CD4-positive, alpha-beta memory T cell (primary cell): ENCODE measurements at places on chromosomes 12 and 14. TPM values are rescaled to one million over a fixed set of nuclear protein-coding genes. Genes with fewer than 3 reads are reported as not detected.

DNA sequence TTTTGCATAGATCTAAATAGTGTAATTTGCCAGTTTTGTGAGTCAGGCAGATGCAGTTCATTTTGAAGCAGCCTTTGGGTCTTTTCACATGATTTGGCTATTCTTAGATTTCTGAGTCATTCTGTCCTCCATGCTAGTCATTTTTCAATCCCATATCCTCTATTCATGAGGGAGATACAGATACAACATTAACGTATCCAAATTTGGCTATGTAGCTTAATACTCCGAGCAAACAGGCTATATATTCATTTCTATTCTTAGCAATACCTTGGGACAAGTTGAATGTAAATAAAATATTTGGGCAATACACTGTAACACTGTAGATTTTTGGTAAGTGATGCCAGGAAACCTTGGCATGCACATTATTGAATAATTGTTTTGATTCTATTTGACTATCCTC is 270.7 kb upstream of the PDE3A start:
- H3K36me3 ChIP-seq = no peaks in the 10 kb centered on the region
- no peaks in the 10 kb centered on the region for H3K4me1 ChIP-seq
- no peak overlapping the region for H3K4me3 ChIP-seq
- DNase-seq = no peak
- H3K27ac ChIP-seq = no peak overlapping the region
- H3K27me3 ChIP-seq = no peaks in the 10 kb centered on the region

DNA sequence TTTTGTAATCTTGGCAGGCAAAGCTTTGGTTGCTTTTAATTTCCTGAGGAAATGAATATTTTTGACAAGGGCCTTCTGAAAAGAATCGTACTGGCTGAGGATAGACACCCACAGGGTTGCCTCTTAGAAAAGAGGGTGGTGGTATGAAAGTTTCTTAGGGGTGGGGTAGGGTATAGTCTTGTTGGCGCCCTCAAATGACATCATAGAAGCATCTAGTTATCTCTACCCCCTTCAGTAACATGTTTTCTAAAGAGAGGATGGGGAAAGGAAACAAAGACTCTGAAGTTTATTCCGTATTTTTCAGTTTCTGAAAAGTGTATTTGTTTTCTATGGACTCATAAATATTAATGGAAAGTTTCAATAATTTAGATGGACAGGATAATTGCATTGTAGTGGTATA is 13.7 kb downstream of the PRKCH start:
- no peak for DNase-seq
- peaks cover 94% of the 10 kb centered on the region for H3K4me1 ChIP-seq
- H3K27me3 ChIP-seq = no peaks in the 10 kb centered on the region
- peak overlapping the region; percentile 84 for H3K27ac ChIP-seq
- no peaks in the 10 kb centered on the region for H3K36me3 ChIP-seq

DNA sequence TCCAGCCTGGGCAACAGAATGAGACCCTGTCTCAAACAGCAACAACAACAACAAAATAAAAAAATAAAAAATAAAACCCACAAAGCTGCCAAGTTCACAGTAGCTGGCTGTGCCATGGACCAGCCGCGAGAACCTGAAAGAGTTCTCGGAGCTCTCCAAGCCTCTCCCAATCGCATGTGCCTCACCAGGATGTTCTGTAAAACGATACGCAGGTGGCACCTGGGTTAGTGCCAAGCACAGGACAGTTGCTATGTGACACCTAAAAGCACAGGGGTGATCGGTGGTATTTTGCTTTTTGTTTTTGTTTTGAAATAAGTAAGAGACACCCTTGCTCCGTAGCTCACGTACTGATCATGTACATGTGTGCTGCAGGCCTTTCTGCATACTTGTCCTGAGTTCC is 52.4 kb downstream of the RFLNA start:
- H3K4me1 ChIP-seq = no peaks in the 10 kb centered on the region
- no peak overlapping the region for H3K4me3 ChIP-seq

GRCh38 chr14:81068176-81068782 is 112.9 kb downstream of the TSHR start:
- H3K4me1 ChIP-seq = no peaks in the 10 kb centered on the region
- H3K27me3 ChIP-seq = no peaks in the 10 kb centered on the region
- no peak for DNase-seq
- no peak overlapping the region for H3K27ac ChIP-seq
- no peak overlapping the region for H3K4me3 ChIP-seq

- H3K27me3 ChIP-seq = no peaks in the 10 kb centered on the region
- peak overlapping the region; percentile 67 for H3K27ac ChIP-seq
- no peak overlapping the region for H3K4me3 ChIP-seq
- DNase-seq = no peak
These were observed 235.0 kb downstream of the EFCAB11 start for GRCh38 chr14:89719366-89720075.

DNA sequence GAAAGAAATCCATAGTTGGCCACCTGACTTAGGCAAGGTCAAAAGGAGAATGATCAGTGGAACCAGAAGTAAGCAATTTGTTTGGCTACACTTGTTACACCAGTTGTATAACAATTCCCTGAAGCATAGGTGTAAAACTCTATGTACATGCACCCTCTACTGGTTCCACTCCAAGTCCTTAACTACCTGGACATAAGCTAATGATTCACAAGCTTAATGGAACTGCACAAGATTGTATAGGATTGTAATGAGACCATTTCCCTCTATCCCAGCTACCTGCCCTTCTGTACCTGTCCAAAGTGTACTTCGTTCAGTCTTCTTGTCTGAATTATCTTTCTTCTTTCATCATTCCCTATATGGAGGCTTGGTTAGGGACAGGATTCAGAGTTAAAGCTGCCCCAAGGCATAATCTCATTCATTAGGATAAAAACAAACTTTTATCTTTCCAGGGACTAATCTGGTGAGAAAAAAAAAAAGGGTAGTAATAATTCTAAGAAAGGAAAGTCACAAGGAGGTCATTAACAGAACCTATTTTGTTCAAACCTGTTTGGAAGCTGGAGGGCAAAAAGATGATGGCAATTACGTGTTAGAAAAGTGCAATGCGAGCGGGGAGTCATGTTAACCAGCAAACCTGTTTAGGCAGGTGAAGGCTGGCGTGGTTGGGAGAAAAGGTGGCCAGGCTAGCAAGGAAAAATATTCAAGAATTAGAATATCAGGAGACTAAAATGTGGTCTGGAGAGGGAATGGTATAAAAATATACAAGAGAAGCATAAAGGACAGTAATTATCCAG is 2.8 kb upstream of the TMEM52B start:
- no peaks in the 10 kb centered on the region for H3K36me3 ChIP-seq
- H3K4me3 ChIP-seq = no peak overlapping the region
- no peak for DNase-seq
- no peaks in the 10 kb centered on the region for H3K4me1 ChIP-seq

DNA sequence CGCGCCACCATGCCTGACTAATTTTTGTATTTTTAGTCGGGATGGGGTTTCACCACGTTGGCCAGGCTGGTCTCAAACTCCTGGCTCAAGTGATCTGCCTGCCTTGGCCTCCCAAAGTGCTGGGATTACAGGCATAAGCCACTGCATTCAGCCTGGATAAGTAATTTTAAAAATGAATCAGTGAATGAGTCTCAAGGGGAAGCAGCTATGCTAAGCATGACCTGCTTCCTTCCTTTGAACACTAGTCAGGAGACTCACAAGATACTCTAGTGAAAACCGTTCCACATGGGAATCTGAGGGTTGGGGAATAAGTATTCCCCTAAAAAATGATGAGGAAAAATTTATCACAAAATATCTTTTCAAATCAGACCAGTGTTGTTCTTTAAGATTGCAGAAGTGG is 10.7 kb upstream of the FAM234B start:
- H3K27ac ChIP-seq = no peak overlapping the region
- H3K4me1 ChIP-seq = no peaks in the 10 kb centered on the region
- H3K27me3 ChIP-seq = no peaks in the 10 kb centered on the region

- no peaks in the 10 kb centered on the region for H3K36me3 ChIP-seq
- H3K4me1 ChIP-seq = no peaks in the 10 kb centered on the region
- H3K27me3 ChIP-seq = no peaks in the 10 kb centered on the region
- H3K4me3 ChIP-seq = no peak overlapping the region
- H3K27ac ChIP-seq = no peak overlapping the region
These were observed 61.0 kb downstream of the PPM1A start for GRCh38 chr14:60309867-60310552.

GRCh38 chr12:29148596-29148910 is 525 bp upstream of the FAR2 start:
- H3K4me1 ChIP-seq = peaks cover 23% of the 10 kb centered on the region
- DNase-seq = peak; percentile 42
- H3K27ac ChIP-seq = peak overlapping the region; percentile 46
- no peaks in the 10 kb centered on the region for H3K27me3 ChIP-seq

- no peaks in the 10 kb centered on the region for H3K4me1 ChIP-seq
- H3K27ac ChIP-seq = no peak overlapping the region
- H3K4me3 ChIP-seq = no peak overlapping the region
- H3K27me3 ChIP-seq = no peaks in the 10 kb centered on the region
- no peak for DNase-seq
These were observed 98.6 kb downstream of the TPH2 start for GRCh38 chr12:72037006-72037795.

- no peak for DNase-seq
- H3K4me3 ChIP-seq = no peak overlapping the region
- H3K27ac ChIP-seq = no peak overlapping the region
- no peaks in the 10 kb centered on the region for H3K36me3 ChIP-seq
- H3K27me3 ChIP-seq = no peaks in the 10 kb centered on the region
These were observed 236.4 kb upstream of the CRY1 start for GRCh38 chr12:107329569-107330324.

- DNase-seq = no peak
- no peaks in the 10 kb centered on the region for H3K27me3 ChIP-seq
- no peak overlapping the region for H3K4me3 ChIP-seq
- H3K27ac ChIP-seq = no peak overlapping the region
These were observed 95.6 kb upstream of the NRXN3 start for GRCh38 chr14:78074561-78074960.

DNA sequence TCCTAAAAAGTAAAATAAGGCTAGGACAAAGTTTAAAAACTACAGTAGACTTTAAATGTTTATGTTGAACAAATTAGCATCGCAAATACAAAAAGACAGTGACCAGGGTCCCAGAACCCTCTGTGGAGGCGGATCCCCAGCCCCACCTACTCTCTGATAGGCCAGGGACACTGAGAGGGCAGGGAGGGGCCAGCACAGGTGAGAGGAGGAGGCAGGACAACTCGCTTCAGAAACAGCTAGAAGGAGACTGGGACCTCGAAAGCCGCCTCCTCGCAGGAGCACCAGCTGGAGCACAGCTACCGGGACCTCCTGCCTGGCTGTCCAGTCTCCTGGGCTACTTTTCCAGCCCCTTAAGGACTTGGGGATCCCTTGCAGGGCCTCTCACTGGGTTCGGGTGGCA is 992 bp downstream of the DNAH10 start:
- no peak overlapping the region for H3K4me3 ChIP-seq
- no peak for DNase-seq
- H3K36me3 ChIP-seq = no peaks in the 10 kb centered on the region
- peaks cover 12% of the 10 kb centered on the region for H3K4me1 ChIP-seq
- H3K27me3 ChIP-seq = no peaks in the 10 kb centered on the region

DNA sequence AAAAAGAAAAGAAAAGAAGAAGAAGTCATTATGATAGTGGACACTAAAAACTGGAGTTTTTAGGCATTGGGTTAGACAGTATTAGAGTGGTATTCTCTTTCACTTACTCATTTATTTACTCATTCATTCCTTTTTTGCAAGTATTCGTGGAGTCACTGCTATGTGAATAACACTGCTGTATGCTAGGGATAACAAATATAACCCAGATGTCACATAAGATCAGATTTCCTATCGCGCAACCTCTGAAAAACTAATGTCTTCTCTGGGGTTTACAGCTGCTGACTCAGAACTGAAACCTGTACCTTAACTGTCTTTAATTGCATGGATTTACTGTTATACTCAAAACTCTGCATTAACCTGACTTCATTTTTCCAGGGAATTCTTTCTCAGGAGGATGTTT is 353.7 kb downstream of the LRIG3 start:
- H3K27ac ChIP-seq = no peak overlapping the region
- no peak overlapping the region for H3K4me3 ChIP-seq
- no peaks in the 10 kb centered on the region for H3K36me3 ChIP-seq
- no peaks in the 10 kb centered on the region for H3K4me1 ChIP-seq

GRCh38 chr14:105846312-105846711 is 319.9 kb downstream of the TMEM121 start:
- H3K4me3 ChIP-seq = no peak overlapping the region
- DNase-seq = no peak
- H3K27me3 ChIP-seq = no peaks in the 10 kb centered on the region

DNA sequence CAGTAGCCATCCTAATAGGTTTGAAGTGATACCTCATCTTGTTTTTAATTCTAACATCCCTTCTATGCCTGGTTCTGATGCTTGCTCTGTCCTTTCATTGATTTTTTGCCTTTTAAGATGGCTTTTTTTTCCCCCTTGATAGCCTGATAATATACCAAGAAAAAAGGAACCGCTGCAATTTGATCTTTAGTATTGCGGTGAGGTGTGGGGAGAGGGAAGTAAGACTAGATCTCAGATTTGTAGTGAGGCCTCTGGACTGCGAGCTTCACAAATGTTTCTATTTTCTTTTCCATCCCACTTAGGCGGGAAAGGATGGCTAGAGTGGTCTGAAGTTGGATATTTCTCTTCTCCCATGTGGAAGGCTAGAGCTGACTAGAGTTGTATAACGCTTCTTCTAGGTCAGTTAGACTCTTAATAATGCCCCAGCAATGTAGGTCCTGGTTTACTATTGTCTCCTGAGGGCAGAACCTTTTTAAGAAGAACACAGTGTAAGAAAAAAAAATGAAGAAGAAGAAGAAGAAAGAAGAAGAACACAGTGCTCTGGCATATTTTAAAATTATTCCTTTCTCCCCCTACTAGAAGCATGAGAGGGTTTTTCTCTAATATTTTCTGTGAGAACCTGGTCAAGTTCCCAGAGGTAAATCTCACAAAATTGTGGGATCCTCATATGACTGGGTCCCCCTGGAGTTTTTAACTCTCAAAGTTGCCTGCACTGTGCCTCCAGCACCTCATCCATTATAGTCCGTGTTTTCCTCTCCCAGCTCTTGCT is 11.9 kb upstream of the KLRB1 start:
- no peaks in the 10 kb centered on the region for H3K27me3 ChIP-seq
- peaks cover 50% of the 10 kb centered on the region for H3K4me1 ChIP-seq
- H3K36me3 ChIP-seq = no peaks in the 10 kb centered on the region
- DNase-seq = no peak
- H3K4me3 ChIP-seq = no peak overlapping the region

DNA sequence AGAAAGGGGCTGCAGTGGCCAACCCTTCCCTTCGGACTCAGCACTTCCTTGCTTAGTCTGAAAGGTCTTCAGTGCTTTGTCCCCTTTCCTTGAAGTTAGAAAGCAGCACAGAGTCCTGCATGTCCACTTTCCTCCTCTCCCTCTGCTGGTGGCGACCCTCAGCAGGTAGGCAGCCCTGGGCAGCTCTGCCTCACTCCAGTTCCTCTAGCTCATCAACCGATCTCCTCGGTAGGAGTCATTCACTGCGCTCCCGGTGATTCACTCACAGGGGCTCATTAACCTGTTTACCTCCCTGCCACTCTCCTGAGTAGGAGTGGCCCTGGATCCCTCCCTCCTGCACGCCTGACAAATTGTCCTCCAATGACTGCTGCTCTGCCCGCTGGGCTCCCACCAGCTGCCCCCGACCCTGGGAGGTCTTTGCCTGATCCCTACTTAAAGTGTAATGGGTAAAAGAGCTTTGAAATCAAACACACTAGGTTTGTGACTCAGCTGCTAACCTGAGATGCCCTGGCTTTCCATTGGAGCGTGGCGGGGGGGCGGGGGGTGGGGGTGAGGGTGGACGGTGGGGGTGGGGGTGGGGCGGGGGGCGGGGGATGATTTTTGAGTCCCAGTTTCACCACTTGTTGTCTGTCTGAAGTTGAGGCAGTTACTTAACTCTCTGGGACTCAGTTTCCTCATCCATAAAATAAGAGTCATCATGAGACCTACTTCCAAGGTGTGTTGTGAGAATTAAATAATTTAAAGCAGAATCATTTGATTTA is 4.2 kb downstream of the SCNN1A start:
- H3K36me3 ChIP-seq = no peaks in the 10 kb centered on the region
- H3K4me3 ChIP-seq = no peak overlapping the region
- no peak overlapping the region for H3K27ac ChIP-seq
- H3K27me3 ChIP-seq = no peaks in the 10 kb centered on the region

CCND2 gene
- total RNA-seq = 151 TPM

TPPP2 gene
- total RNA-seq = not detected
